ENCODE measurements at places on chromosomes 1 and 21.

- no peak for DNase-seq
Observed at GRCh38 chr1:81230983-81231728, 569.6 kb upstream of the ADGRL2 start.

DNA sequence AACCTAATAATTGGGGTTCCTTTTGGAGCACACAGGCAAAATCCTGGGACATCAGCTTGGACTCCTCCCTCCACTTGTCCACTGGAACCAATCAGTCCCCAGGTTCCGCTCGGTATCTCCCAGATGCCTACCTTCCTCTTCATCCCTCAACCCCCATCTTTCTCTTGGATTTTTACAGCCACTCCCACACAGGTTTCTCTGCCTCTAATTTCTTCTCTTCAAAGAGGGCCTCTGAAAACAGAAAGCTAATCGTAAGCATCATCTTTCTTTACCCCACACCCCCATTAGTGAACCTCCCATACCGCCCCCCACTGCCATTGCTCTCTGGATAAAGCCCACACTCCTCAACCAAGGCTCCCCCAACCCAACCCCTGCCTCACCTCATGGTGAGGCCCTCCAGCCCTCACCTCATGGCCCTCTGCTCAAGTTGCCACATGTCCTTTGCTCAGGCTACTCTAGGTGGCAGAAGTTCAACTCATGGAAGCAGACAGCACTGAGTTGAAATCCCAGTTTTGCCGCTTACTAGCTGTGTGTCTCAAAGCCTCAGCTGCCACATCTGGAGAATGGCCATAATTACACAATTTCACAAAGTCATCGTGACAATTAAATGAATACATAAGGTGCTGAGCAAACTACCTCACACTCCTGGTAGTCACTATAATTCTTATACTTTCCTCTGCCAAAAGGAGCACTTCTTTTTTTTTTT, 18.1 kb upstream of the WASF2 start:
- DNase-seq: no peak

- no peak for DNase-seq
Observed at GRCh38 chr1:8541961-8542521, 224.1 kb downstream of the SLC45A1 start.

DNA sequence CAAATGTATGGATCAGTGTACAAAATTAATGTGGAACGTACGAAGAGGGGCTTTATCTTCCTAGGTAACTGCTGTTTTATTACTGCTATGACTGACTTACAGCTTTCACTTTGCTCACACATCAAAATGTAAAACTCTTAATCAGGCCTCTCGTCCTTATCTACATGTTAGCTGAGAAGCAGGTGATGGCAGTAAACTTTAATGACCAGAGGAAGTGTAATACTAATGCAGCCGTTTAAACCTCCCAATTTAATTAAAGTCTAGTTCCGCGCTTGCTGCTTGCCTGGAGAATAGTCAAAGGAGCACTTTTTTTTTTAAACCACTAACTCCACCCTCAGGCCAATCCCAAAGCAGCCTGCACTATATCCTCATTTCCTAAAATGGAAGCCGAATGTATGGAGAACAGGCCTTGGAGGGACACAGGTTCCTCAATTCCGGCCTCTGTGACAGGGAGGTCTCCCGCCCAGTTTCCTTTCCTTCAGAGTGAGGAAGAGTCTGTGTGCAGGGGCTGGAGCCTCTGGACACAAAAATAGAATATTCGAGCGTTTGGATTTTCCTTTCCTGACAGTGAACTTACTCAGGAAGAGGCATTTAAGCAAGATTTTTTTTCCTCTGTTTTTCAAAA, 36.7 kb upstream of the RASAL2 start:
- DNase-seq: no peak

DNA sequence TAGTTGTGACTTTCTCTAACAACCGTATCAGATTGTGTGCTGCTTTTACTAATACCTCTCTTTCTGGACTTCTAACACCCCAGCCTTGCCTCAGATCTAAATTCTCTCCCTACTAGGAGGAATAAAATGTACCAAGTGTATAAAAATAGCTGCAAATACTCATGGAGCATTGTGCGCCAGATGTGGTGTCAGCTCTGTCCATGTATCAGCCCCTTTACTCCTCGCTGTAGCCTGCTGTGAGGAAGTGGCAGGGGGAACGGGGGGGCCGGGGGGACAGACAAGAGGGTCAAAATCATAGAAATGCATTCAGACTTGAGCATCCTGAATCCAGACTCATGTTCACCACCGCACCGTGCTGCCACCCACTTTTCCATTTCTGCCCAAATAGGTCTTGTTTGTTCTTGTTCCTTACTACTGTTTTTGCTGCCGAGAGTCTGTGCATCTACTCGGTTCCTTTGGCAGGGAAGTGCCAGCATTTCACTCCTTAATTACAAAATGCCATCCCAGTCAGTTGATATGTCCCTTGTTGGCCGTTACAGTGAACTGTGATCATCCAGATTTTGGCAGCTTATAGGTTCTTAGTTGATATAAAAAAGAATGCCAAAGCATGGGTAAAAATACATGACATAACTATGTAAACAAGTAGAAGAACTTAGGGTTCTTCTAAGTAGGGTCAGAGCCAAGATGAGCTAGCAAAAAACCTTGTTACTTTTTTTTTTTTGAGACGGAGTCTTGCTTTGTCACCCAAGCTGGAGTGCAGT, 76.4 kb downstream of the UBE4B start:
- DNase-seq: no peak

GRCh38 chr1:193311226-193311948, 125.0 kb upstream of the B3GALT2 start:
- no peak for DNase-seq

DNA sequence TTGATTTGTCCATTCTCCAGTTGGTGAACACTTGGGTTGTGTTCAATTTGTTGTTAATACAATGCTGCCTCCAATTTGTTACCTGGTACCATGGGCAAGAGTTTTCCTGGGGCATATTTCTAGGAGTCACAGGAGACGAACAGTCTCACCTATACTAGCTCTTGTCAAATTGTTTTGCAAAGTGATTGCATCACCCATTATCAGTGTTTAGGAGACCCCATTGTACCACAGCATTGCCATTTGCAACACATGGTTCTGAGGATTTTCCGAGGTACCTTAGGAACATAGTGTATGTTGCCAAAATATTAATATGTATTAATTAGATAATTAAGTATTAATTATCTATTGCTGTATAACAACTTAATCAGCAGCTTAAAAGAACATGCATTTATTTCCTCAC, 97.8 kb downstream of the LPAR3 start:
- DNase-seq: no peak

DNA sequence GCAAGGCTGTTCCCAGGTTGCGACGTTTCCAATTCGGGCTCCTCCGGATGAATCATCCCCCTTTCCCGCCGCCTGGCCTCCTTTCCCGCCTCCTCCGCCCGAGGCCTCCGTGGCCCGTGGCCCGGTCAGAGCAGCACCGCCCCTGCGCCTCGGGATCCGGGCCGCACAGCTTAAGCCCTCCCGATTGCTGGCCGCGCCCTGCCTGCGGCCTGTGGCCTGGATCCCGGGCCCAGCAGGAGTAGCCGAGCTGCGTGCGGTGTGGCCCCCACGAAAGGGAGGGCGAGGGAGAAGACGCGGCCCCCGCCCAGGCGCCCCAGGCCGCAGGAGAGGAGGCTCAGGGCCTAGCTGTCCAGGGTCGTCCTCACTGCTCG, 1.0 kb downstream of the TMEM200B start:
- peak; percentile 84 for DNase-seq

DNA sequence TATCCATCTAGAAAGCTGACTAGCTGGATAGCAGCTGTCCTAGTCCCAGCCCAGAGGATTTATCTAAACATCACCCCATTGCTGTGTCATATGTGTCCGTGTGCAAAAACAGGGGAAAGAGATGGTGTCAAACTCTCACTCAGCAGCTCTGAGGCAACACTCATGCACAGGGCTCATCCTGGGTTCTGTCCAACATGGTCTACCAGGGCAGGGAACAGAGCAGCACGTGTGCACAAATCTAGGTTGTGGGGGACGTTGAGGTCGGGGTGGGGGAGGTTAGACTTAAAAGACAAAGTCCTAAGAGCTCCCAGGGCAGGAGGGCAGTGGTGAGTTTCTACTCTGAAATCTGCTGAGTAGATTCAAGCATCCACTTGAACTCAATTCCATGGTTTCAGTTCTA, 16.2 kb downstream of the PI4KB start:
- no peak for DNase-seq

- no peak for DNase-seq
Observed at GRCh38 chr1:229119161-229119560, 151.8 kb upstream of the RAB4A start.

- DNase-seq: no peak
Observed at GRCh38 chr1:15322648-15323350, 75.8 kb downstream of the FHAD1 start.

DNA sequence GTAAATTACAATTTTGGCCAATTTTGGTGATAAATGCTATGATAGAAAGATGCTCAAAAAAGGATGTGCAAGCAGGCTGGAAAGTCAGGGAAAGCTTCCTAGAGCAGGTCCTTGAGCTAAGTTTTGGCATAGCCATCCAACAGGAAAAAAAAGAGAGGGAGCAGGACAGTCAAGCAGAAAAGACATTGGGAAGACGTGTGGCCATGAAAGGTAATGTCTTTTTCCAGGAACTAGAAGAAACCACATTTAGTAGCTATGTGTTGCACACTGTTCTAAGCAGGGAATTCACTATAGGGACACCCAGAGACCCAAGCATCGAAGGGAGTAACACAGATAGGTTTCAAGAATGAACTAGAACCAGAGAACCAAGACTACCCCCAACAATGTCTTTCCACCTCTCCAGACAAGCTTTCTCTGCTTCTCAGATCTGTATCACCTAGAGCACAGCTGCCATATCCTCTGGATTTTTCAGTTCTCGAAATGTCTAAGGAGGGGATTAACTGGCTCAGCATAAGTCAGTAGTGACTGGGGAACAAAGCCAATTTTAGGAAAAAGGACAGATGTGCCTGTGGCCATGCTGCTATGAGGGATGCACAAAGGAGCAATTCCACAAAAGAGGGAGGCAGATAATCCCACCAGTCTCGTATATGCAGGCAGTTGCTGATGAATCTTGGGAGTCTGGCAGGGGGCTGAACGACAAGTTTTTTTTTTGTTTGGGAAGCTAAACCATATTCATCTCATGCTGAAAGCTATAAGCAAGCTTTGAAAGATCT, 97.1 kb upstream of the DAB1 start:
- DNase-seq: no peak

- DNase-seq: no peak
Observed at GRCh38 chr1:94017155-94017829, 103.7 kb downstream of the ABCA4 start.

- no peak for DNase-seq
Observed at GRCh38 chr1:44276901-44277300, 63.6 kb downstream of the DMAP1 start.

DNA sequence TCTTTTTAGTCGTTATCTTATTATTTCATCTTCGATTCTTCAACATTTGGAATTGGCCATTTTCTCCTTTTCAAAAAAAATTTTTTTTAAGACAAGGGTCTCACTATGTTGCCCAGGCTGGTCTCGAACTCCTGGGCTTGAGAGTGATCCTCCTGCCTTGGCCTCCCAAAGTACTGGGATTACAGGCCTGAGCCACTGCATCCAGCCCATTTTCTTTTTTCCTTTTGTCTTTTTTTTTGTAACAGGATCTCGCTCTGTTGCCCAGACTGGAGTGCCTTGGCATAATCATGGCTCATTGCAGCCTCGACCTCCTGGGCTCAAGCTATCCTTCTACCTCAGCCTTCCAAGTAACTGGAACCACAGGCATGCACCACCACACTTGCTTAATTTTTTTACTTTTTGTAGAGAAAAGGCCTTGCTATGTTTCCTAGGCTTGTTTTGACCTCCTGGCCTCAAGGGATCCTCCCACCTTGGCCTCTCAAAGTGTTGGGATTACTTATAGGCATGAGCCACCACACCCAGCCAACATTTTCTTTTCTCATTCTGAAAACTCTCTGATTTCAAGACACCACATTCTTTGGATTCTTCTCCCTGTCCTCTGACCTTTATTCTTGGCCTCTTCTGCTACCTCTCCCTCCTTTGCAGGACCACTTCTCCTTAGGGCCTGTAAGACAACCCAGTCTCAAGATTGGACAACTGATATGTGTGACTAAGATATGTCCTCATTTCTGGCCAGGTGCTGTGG, 6.0 kb upstream of the MAP1LC3C start:
- no peak for DNase-seq

DNA sequence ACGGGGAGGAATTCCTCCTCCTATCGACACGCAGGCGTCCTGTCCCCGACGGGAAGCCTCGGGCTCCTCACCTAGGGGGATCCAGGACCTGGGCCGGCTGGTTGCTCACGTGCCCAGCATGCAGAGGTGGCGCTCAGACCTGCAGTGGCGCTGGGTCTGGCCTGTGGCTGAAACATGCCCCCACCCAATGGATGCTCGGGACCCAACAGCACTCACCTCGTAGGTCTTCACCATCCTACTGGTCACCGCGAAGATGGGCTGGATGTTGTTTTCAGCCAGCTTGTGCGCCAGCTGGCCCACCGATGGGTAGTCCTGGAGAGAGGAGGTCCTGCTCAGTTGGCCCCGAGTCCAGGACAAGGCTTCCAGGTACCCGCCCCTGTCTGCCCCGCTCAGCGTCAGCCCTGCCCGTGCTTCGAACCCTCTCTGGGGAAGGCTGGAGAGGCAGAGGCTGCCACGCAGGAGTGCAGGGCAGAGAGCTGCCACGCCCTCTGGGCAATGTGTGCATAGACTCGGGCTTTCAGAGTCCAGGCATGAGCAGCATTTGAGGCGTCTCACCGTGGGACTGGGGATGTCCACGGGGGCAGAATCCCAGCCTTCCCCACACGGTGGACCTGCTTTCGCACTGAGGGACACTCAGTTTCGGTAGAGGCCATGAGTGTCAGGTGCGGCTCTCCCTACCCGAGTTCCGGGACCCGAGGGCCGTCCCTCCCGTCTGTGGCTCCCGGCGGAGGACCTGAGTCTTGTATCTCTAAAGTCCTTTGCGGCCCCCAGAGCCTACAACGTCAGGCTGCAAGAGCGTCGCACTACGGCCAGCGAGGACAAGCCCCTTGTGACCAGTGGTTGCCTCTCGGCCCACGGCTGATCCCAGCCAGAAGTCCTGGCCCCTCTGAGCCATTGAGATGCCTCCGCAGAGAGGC, 21.6 kb downstream of the ITGB2 start:
- DNase-seq: no peak

DNA sequence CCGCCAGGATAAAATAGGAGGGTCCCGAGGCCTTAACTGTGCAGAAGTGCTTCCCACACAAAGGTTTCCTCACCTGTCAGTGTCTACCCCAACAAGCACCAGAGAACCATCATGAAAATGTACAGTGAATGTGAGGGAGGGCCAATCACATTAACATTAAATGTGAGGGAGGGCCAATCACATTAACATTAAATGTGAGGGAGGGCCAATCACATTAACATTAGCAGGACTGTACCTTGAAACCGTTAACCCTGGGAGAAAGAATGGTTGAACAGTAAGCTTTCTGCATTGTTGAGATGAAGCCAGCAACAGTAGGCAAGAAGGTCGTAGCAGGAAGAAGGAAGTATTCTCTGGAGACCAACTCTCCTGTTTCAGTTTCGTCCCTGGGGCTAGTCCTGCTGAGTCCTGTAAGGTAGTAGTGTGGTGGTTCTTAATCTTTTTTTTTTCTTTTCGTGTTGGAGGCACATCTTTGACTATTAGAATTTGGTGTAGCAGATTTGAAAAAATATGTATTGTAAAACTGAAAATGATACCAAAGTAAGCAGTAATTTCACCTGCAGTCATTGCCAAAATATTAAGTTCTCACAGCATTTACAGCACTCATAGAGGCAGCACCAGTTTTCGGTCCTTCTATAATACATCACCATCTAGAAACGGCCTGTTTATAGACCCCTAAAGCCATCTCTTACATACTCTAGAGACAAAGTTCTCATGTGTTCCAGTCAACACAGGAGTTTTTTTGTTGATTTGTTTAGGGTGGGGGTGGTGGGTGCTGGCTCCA, 98.6 kb upstream of the PPP2R5A start:
- no peak for DNase-seq

- DNase-seq: no peak
Observed at GRCh38 chr1:109499661-109500536, 6.0 kb downstream of the CYB561D1 start.
